ENCODE measurements at places on chromosomes 12 and 14. TPM values are rescaled to one million over a fixed set of nuclear protein-coding genes. Genes with fewer than 3 reads are reported as not detected.

GRCh38 chr12:104063712-104064030 is 660 bp upstream of the HCFC2 start:
- no peak for DNase-seq

The SLC8A3 gene
- total RNA-seq = 53.6 TPM

DNA sequence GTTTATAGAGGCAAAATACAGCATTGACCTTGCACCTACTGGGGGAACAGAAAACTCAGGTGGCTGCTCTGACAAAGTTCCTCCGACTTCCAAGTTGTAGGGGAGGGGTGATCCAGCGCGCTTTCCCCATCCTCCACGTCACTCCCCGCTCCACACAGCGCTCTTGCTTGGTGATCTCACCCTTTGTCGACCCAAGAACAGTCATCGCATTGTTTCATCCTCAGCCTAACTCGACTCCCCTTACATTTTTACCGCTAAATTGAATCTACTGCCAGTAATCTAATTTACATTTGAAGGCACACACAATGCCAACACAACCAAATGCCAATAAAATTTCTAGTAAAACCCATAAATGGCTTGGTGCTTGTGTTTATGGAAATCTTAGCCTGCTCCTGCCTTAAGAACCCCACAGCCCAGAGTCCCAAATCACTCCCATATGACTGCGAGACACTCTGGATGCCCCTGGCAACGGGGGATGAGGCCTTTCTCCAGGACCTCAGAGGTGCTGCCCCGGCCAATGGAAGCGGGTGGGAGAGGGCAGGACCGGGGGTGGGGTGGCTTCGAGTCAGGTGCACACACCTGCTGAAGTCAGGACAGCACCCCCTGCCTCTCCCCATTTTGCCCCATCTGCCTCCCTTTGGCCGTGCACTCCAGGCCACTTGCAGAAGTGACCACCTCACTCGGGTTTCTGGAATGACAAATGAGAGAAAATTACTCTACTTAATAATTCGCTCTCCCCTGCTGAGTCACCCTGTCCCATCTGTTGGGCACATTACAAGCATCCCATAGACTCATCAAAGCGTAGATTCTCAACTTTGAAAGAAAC is 98.2 kb upstream of the GSC start:
- DNase-seq = no peak

GRCh38 chr14:44449680-44450079 is 57.4 kb downstream of the FSCB start:
- DNase-seq = no peak

DNA sequence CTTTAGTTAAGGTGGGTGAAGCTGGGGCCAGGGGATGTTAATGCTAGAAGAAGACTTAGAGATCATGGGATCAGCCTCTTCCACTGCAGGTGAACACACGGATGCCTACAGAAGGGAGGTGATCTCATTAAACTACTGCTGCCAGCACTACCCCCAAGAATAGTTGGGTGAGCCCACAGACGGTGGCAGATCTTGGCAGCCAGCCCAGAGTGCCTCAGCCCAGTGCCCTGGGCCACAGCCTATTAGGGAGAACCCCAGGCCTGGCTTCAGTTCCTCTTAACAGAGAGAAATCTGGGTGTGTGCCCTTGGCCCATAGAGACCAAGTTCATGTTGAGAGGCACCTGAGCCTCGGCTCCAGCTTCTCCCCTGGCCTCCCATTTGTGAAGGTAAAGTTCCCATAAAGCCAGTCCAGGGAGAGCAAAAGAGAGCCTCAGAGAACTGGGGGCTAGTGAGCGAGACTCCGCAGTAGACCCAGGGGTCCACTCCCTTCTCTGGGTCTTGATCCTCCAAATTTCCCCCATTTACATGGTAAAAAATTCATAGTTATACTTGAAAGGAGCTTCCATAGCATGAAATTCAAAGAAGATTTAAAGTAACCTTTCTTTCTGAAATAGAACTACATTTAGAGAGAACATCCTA is 125.0 kb upstream of the CCND2 start:
- peak; percentile 44 for DNase-seq

DNA sequence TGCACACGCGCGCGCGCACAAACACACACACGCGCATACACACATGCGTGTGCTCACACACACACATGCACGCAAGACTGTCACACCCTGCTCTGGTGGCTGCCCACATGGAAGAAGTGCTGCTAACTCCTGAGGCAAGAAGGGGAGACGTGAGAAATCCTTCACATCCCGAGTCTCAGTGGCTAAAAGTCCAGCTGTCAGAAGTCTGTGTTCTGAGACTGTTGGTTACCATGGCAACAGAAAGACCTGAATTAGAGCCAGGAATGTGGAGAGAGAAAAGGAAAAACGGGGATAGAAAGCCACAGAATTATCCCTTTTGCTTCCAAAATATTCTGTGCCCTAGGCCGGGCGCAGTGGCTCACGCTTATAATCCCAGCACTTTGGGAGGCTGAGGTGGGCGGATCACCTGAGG is 71.2 kb downstream of the PPFIBP1 start:
- DNase-seq = peak; percentile 63

GRCh38 chr12:66963901-66964300 is 285.0 kb upstream of the GRIP1 start:
- no peak for DNase-seq

DNA sequence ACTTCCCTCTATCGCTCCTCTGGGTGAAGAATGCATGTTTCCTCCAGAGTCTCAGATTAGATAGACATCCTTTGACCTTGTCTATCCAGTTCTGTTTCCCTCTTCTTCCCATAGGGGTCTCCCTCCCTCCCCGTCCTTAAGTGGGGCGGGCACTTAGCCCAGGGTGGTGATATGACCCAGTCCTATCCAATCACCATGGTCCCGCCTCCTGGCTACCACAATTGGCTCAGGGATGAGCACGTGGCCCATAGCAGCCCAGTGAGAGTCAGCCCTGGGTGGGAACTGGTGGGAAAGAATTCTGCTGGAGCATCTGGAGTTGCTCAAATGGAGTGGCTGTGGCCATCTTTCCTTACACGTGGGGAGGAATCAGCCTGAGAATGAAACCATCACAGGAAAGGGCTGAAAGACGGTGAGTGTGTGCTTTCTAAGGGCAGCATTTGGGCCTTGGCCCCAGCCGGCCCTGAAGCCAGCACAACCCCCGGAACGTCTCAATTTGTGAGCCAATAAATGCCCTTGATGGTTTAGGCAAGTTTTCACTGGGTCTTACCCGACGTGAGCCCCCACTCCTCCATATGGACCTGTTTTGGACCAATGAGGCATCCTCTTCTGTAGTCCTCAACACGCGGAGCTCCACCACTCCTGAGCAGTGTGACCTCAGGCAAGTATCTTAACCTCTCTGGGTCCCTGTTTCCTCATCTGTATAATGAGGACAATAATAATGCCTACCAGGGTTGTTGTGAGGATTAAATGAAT is 14.4 kb upstream of the MLXIP start:
- peak; percentile 95 for DNase-seq

- no peak for DNase-seq
These were observed 22.2 kb downstream of the TMEM30B start for GRCh38 chr14:61258985-61259384.

The TAS2R43 gene
- not detected for total RNA-seq

DNA sequence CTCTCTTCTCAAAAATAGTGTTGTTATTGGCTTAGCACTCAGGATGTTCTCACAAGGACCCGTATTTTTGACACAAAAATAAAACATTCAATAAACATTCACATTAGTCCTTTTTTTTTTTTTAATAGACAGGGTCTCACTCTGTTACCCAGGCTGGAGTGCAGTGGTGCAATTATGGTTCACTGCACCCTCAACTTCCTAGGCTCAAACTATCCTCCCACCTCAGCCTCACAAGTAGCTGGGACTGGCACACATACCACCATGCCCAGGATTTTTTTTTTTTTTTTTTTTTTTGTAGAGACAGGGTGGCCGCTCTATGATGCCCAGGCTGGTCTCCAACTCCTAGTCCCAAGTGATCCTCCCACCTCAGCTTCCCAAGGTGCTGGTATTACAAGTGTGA is 27.0 kb downstream of the PPP1R13B start:
- DNase-seq = no peak

The E2F7 gene
- total RNA-seq = not detected

The RCOR1 gene
- total RNA-seq = 14.8 TPM

- no peak for DNase-seq
These were observed 111.9 kb downstream of the PAX9 start for GRCh38 chr14:36773558-36773957.

DNA sequence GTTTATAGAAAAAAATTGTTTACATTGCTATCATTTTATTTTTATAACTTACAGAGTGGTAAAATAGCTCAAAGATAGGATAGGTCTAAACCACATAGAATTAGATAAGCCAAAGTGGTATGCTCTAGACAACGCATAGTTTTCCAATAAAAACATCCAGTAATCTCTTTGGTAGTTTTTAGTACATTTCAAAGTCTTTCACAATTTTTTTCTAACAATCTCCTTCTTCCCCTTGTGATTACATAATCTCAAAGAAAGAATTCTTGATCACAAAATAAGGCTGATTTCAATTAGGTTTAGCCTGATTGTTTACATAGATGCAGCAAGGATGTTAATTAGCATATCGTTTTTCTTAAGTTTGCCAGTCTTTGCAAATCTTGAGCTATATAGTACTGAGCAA is 460.0 kb downstream of the FUT8 start:
- DNase-seq = no peak

- no peak for DNase-seq
These were observed 40.1 kb downstream of the PTGER2 start for GRCh38 chr14:52354242-52354641.

Measured in psoas muscle (tissue), 8 donors.